Peyer's patch (tissue), 4 donors: ENCODE measurements at places on chromosomes 7 and 10. TPM values are rescaled to one million over a fixed set of nuclear protein-coding genes. Genes with fewer than 3 reads are reported as not detected.
A peak's percentile ranks its signal among the peaks of the same experiment; 100 is the strongest.

GRCh38 chr7:143503261-143503660 is 25.6 kb downstream of the TAS2R41 start:
- DNase-seq: no peak
- H3K36me3 ChIP-seq: no peaks in the 10 kb centered on the region
- H3K27ac ChIP-seq: no peak overlapping the region
- H3K4me1 ChIP-seq: no peaks in the 10 kb centered on the region
- H3K4me3 ChIP-seq: no peak overlapping the region
- H3K27me3 ChIP-seq: no peaks in the 10 kb centered on the region

- no peak overlapping the region for H3K27ac ChIP-seq
- H3K4me1 ChIP-seq: no peaks in the 10 kb centered on the region
- H3K36me3 ChIP-seq: no peaks in the 10 kb centered on the region
- no peak for DNase-seq
Observed at GRCh38 chr10:128808921-128809440, 658.1 kb upstream of the MGMT start.

GRCh38 chr7:114988026-114988425 is 66.1 kb downstream of the MDFIC start:
- no peaks in the 10 kb centered on the region for H3K4me1 ChIP-seq
- DNase-seq: no peak
- H3K27me3 ChIP-seq: no peaks in the 10 kb centered on the region

DNA sequence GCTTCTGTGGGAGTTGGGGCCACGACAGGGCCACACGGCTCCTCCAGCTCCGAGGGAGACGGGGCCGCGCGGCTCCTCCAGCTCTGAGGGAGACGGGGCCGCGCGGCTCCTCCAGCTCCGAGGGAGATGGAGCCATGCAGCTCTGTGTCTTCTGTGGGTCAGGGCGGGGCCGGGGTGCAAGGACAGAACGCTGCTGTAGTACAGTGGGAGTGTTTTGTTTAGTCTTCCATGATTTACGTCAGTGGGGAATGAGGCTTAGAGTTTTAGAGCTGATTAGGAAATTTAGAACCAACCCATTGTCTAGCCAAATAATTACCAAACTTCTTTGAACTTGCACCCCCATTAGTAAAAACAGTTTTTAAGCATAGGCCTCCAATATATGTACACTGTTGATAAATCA is 32.9 kb upstream of the PRKAR1B start:
- H3K4me1 ChIP-seq: no peaks in the 10 kb centered on the region
- H3K4me3 ChIP-seq: no peak overlapping the region
- H3K36me3 ChIP-seq: no peaks in the 10 kb centered on the region
- H3K27me3 ChIP-seq: no peaks in the 10 kb centered on the region
- no peak overlapping the region for H3K27ac ChIP-seq

DNA sequence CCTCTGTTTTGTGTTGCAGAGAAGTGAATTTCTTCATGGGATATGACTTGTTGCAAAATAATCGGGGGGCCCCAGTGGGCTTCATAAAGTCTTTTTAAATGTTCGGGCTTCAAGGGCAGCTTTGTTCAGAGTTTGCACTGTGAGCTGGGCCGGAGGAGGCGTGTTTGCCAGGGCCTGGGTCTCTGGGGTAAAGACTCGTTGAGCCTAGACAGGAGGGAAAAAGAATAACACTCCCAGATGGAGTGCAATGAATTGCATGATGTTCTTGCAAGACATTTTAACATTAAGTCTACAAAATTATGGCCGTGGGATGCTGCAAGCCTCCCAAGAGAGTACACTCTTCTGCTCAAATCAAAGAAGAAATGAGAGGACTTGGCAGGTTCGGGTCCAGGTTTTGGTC is 23.6 kb downstream of the BMPER start:
- H3K36me3 ChIP-seq: no peaks in the 10 kb centered on the region
- no peak for DNase-seq
- no peak overlapping the region for H3K27ac ChIP-seq
- H3K4me1 ChIP-seq: no peaks in the 10 kb centered on the region
- H3K27me3 ChIP-seq: no peaks in the 10 kb centered on the region

GRCh38 chr10:95881316-95881715 is 26.5 kb upstream of the CC2D2B start:
- H3K4me1 ChIP-seq: no peaks in the 10 kb centered on the region
- no peak overlapping the region for H3K27ac ChIP-seq
- no peak overlapping the region for H3K4me3 ChIP-seq
- H3K27me3 ChIP-seq: no peaks in the 10 kb centered on the region

DNA sequence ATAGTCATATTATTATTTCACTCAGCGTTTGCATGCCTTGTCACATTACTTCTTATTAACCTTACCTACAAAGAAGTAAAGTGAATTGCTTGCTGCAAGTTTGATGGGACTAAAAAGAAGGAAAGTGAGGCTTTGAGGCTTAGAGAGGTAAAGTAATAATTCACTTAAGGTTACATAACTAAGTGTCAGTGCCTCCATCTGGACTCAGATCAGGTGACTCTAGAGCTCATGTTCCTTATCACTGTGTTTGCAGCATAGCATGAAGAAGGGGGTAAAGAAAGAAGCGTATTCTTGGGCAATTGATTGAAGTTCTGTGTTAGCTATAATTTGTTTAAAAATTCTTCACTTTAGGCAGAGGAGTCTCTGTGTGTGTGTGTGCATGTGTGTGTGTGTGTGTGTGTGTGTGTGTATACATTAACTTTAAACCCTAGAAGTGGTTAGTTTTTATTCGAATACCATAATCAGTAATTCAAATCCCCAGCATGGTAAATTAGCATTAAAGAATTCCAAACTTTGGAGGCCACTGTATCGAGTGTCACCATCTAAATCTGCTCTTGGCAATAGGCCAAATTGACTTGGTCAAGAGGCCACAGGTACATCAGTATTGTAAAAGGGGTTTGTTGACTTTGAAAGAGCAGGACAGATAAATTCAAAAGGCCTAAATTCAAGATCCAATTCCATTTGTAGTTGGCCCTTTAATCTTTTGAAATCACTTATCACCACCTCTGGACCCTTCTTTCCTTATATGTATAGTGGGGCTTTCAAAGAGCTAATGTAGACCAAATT is 2.2 kb upstream of the PON3 start:
- no peak overlapping the region for H3K27ac ChIP-seq

GRCh38 chr10:119210633-119211032 is 3.3 kb downstream of the GRK5 start:
- H3K4me3 ChIP-seq: no peak overlapping the region
- no peak for DNase-seq
- peaks cover 6% of the 10 kb centered on the region for H3K4me1 ChIP-seq
- no peaks in the 10 kb centered on the region for H3K27me3 ChIP-seq
- peak overlapping the region; percentile 75 for H3K27ac ChIP-seq
- no peaks in the 10 kb centered on the region for H3K36me3 ChIP-seq

- H3K36me3 ChIP-seq: no peaks in the 10 kb centered on the region
- H3K27me3 ChIP-seq: no peaks in the 10 kb centered on the region
- H3K27ac ChIP-seq: no peak overlapping the region
- H3K4me1 ChIP-seq: no peaks in the 10 kb centered on the region
- DNase-seq: no peak
Observed at GRCh38 chr10:121104476-121105111, 253.4 kb downstream of the WDR11 start.

Gene SH2D4B
- total RNA-seq: not detected
